Lower lobe of right lung (tissue), 2 donors: ENCODE measurements at places on chromosomes 12 and 14. TPM values are rescaled to one million over a fixed set of nuclear protein-coding genes. Genes with fewer than 3 reads are reported as not detected.

The HOXC9 gene
- total RNA-seq = not detected

The RPL36AL gene
- 153 TPM for total RNA-seq

The IFI27 gene
- total RNA-seq = 340 TPM

The SDR9C7 gene
- not detected for total RNA-seq

The SIX4 gene
- 2.9 TPM for total RNA-seq

The CLEC9A gene
- 0.30 TPM for total RNA-seq

The MAGOHB gene
- 19.7 TPM for total RNA-seq
